Iris pigment epithelial cell (primary cell): ENCODE measurements at places on chromosomes 4 and X.

GRCh38 chr4:8410066-8410625, 30.4 kb downstream of the ACOX3 start:
- no peak for DNase-seq

GRCh38 chr4:137967480-137968190, 274.5 kb downstream of the SLC7A11 start:
- peak; percentile 17 for DNase-seq

GRCh38 chr4:73762409-73762808, 22.0 kb downstream of the CXCL8 start:
- no peak for DNase-seq

- DNase-seq: peak; percentile 49
These were observed 29.1 kb downstream of the TTC29 start for GRCh38 chr4:146916479-146917076.

GRCh38 chr4:135553213-135553612, 1351.6 kb upstream of the PABPC4L start:
- no peak for DNase-seq

GRCh38 chrX:31092476-31092875, 20.6 kb upstream of the FTHL17 start:
- DNase-seq: no peak

DNA sequence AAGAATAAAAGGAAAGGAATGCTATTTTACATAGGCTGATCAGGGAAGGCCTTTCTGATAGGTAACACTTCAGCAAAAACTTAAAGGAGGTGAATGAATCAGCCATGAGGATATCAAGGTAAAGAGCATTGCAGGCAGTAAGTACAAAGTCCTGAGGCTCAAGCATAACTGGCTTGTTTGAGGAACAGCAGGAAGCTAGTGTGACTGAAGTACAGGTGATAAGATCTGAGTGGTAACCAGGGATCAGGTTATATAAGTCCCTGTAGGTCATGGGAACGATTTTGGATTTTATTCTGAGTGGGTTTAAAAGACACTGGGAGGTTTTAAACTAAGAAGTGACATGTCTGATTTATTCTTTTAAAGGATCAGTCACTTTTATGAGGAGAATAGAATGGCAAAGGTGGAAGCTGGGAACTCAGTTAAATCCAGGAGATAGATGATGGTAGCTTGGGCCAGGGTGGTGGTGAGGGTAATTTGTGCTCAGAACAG, 47.1 kb upstream of the THOC2 start:
- no peak for DNase-seq

DNA sequence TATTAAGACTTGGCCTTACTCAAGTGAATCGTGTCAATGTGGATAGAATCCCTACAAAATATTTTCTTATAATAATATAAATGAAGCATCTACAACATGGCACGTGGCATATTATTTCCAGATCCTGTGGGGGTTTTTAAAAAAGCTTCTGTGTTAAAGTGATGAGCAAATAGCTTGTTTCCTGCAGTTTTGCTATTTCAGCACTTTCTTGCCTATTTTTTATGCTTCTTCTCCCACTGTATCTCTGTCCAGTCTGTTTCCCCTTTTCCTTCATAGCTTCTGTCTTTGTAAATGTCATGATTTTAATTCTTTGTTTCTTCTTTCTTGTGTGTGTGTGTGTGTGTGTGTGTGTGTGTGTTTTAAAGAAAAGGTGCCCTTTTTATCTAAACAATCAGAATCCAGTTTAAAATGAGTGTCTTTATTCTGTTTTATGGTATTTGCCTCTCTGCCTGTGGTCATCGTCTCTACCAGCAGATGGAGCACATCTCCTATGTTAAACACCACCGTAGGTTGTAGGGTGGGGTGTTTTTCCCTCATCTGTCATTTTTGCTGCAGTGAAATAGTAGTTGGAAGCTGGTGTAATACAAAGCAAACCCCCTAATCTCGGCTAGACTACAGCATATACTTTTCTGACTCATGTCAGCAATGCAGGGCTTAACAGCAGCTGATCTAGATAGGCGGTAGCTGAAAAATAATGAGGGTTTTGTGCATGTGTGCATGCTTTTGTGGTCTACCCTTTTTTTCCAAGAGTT, 33.1 kb downstream of the FTHL17 start:
- peak; percentile 36 for DNase-seq

GRCh38 chrX:65331371-65331770, 203.2 kb downstream of the LAS1L start:
- no peak for DNase-seq

- DNase-seq: no peak
These were observed 212.9 kb downstream of the TEX13C start for GRCh38 chrX:125532411-125533089.

DNA sequence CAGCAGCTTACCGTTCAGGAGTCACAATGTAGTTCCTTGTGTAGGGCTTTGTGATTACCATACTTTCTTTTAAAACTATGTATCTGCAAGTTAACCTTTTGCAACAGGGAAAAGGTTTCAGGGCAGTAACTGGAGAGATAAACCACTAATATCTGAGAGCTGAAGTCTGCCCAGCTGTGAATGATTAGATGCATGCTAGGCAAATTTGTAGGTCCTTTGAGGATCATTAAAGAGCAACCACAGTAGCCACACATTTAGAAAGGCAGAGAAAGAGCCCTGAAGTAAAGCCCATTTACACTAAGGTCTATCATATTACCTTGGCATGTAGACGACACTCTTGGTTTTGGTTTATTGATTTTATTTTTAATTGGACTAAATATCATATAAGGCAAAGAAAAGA, 60.0 kb downstream of the ATP8A1 start:
- no peak for DNase-seq

DNA sequence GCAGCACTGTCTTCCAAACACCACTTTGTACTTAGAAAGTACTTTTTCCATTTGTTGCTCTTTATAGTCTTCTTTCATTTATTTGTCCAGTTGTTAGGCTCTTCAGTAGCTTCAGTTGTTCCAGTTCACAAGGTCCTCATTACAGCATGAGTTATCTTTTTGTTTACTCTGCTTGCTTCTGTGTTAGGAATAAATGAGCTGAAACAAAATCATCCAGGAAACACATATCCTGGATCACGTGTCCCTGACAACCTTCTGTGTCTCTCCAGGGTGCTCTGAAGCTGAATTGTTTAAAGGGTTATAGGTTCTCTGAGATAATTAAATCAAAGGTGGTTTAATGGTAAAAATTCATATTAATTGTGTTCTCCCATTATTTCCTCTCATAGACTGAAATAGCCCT, 19.9 kb upstream of the KLHL8 start:
- no peak for DNase-seq

DNA sequence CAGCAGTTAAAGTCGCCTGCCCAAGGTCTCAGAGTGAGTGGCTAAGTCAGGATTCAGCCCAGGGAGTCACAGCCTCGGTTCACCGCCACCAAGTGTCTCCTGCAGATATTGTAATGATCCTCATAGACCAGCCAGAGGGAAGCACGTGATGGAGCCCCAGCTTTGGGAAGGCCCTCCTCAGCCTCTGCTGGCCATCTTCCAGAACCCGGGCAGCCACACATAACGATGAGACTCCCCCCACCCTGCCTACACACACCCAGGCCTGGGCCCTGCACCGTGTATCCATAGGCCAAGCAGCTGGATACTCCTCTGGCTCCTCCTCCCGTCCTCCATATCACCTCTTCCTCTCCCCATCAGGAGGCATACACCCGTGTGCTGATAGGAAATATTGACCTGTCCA, 19.6 kb upstream of the SASH3 start:
- no peak for DNase-seq

DNA sequence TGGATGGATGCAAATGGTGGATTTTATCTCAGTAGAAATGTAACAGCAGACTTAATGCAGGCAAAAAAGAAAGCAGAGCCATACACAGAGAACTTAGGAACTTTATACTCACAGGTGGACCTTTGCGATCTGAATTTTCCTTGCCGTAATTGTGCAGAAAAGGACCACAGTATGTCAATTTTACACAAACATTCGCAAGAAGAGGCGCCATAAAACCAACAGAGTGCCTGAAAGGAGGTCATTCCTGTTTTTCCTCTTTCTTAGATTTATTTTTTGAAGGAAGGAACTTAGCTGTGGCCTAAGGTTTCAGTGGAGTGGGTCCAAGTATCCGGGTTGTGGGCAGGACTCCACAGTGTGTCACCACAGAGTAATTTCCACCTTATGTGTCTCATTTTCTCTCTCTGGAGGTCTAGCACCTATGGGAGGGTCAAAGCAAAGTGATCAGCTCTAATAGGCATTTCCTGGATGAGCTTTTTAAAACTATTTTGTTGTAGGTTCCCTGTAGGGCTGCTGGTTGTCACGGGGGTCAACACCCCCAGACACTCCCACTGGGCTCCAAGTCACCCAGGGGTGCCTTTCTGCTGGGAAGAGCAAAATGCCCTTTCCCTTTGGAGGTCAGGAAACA, 24.7 kb upstream of the PBDC1 start:
- DNase-seq: peak; percentile 26

DNA sequence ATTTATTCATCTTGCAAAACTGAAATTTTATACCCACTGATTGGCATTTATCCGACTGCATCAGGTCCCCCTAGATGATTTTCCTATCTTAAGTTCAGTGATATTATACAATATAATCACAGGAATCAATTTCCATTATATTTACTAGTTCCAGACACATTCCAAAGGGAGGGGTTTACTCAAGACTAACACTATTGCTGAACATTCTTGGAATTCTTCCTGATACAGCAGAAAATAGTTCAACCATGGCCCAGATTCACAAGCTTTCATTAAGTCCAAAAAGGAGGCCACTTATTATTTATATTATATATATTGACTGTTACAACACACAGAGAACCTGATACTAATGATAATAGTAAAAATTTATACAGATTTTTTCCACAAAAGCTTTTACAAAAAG, 2353.6 kb downstream of the PCDH7 start:
- peak; percentile 78 for DNase-seq

DNA sequence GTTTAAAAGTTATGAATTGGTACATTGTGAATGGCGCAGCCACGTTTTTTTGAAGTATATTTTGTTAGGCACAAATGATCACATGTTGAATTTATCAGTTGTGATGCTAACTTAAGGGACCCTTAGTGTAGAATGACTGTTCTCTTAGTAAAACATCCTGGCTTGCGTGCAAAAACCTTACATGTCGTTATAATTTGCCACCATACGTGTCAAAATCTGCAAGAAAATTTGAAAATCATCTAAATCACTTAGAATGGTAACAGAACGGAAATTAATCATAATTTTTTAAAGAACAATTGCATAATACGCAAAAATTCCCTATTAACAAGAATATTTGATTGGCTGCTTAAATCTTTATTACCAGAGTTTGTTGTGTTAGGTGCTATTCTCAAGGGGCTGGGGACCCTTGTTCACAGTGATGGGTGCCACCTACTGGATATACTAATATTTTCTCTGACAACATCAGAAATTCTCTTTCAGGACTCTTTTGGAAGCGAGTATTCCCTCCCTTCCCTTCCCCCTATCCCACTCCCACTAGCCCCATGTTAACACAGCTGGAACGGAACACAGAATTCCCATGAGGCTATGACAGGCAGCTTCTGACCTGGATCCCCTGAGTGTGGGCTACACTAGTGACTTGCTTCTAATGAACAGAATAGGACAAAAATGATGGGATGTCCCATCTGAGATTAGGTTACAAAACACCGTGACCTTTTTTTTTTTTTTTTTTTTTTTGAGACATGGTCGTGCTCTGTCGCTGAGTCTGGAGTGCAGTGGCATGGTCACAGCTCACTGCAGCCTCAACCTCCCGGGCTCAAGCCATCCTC, 71.8 kb downstream of the SUPT20HL2 start:
- peak; percentile 39 for DNase-seq

DNA sequence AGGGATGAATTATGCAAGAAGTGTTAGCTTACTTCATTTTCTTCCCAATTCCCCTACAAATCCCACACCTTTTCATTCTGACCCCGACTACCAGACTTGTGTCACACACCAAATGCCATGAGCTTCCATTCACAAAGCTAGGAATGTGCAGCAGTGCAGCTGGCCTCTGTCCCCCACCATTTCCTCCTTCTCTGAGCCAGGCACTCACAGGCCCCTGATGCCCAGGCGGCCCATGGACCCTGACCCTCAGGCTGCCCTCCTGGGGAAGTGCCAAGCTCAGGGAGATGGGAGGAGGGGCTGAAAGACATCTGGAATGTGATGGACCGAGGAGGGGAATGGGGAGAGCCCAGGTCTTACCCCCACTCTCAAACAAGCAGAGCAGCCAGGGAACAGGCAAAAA, 67.0 kb upstream of the BCOR start:
- DNase-seq: no peak

- DNase-seq: no peak
These were observed 101.5 kb downstream of the RCHY1 start for GRCh38 chr4:75412746-75413145.

GRCh38 chrX:12709047-12709446, 82.2 kb upstream of the PRPS2 start:
- DNase-seq: no peak

GRCh38 chr4:152221816-152222516, 313.9 kb downstream of the FBXW7 start:
- DNase-seq: no peak

DNA sequence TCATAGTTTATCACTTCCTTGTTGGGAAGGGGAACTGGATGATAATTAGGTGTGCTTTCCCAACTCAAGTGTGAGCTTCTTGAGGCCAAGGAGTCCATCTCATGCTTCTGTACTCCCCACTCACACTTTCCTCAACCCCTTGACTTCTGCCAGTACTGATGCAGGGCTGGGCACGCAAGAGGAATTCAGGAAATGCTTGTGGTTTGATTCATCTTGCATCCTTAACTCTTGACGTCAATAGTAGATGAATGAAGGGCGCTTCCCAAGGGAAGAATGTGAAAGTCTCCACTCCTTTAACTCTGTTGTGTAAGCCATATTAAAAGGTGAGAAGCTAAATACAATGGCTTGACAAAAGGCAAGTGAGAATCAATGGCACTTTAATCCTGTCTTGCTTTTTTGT, 101.8 kb downstream of the AGTR2 start:
- DNase-seq: peak; percentile 97

GRCh38 chr4:53861856-53862610, 202.4 kb downstream of the CHIC2 start:
- DNase-seq: peak; percentile 92
